Neural crest cell (in vitro differentiated cells): ENCODE measurements at places on chromosomes 7 and 10. TPM values are rescaled to one million over a fixed set of nuclear protein-coding genes. Genes with fewer than 3 reads are reported as not detected.

The SPDYE1 gene
- not detected in 2 replicates for total RNA-seq

The VSTM2A gene
- total RNA-seq: 0.79 and 1.0 TPM in 2 replicates

The ASAH2 gene
- total RNA-seq: 5.9 and 6.9 TPM in 2 replicates

The FAM25C gene
- total RNA-seq: not detected in 2 replicates

The KIF11 gene
- 70.8 and 71.5 TPM in 2 replicates for total RNA-seq

The TMEM236 gene
- 0.05 TPM in 1 of 2 replicates, not detected in the other for total RNA-seq

The STEAP1B gene
- total RNA-seq: 9.5 and 10.8 TPM in 2 replicates

The DCLRE1A gene
- 19.2 and 19.4 TPM in 2 replicates for total RNA-seq

The DDC gene
- total RNA-seq: 0.57 and 1.0 TPM in 2 replicates

- peaks cover 41% of the 10 kb centered on the region for H3K27me3 ChIP-seq
- no peaks in the 10 kb centered on the region for H3K36me3 ChIP-seq
- peak overlapping the region; percentile 56 for H3K4me3 ChIP-seq
- no peak overlapping the region for H3K27ac ChIP-seq
- no peak for DNase-seq
These were observed 1.4 kb upstream of the ELMO1 start for GRCh38 chr7:37450035-37450434.

GRCh38 chr10:24215196-24215595 lies 6.3 kb downstream of the KIAA1217 start:
- H3K36me3 ChIP-seq: peaks cover 7% of the 10 kb centered on the region
- H3K27ac ChIP-seq: peak overlapping the region; percentile 78
- no peak overlapping the region for H3K4me3 ChIP-seq
- peaks cover 40% of the 10 kb centered on the region for H3K4me1 ChIP-seq

DNA sequence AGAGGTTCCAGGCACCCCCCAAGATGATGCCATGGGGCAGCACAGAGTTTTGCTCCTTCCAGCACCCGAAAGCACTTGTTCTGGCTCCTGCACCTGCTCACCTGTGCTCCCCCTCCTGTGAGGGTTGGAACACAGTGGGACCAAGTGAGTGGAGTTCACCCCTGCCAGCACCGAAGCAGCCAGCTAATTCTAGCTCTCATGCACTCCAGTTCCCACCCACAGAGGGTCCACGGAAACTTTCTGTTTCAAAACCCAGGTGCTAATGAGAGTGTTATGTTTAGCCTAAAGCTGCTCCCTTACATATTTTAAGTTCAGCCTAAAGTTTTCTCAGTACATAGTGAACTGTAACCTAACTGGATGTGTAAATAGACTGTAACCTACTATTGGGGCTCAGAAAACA lies 42.6 kb upstream of the SLC35G1 start:
- H3K27me3 ChIP-seq: no peaks in the 10 kb centered on the region
- peaks cover 14% of the 10 kb centered on the region for H3K4me1 ChIP-seq
- no peak overlapping the region for H3K4me3 ChIP-seq
- no peak for DNase-seq
- no peak overlapping the region for H3K27ac ChIP-seq
- H3K36me3 ChIP-seq: no peaks in the 10 kb centered on the region

- H3K27ac ChIP-seq: no peak overlapping the region
- H3K4me1 ChIP-seq: no peaks in the 10 kb centered on the region
- no peaks in the 10 kb centered on the region for H3K27me3 ChIP-seq
- no peak overlapping the region for H3K4me3 ChIP-seq
- peaks cover 4% of the 10 kb centered on the region for H3K36me3 ChIP-seq
- no peak for DNase-seq
These were observed 87.4 kb downstream of the CHN2 start for GRCh38 chr7:29281782-29282541.

GRCh38 chr10:119478111-119478802 lies 64.3 kb downstream of the RGS10 start:
- no peak for DNase-seq
- no peak overlapping the region for H3K27ac ChIP-seq

DNA sequence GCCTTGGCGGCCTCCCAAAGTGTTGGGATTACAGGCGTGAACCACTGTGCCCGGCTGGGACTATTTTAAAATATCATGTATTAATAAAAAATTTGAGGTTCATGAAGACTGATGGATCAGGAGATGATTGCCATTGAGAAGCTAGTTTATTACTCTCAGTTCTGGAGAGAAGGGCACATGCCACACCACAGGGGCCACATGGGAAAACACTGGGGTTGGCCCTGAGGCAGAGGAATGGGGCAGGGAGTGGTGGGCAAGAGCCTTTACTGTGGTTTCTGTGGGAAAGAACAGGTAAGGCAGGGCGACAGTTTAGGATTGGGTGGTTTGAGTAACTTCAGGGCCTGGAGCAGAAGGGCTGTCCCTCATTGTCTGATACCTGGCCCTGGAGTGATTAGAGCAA lies 6.8 kb upstream of the TBRG4 start:
- peaks cover 41% of the 10 kb centered on the region for H3K27me3 ChIP-seq
- H3K4me3 ChIP-seq: no peak overlapping the region
- no peaks in the 10 kb centered on the region for H3K4me1 ChIP-seq
- DNase-seq: no peak
- no peak overlapping the region for H3K27ac ChIP-seq

DNA sequence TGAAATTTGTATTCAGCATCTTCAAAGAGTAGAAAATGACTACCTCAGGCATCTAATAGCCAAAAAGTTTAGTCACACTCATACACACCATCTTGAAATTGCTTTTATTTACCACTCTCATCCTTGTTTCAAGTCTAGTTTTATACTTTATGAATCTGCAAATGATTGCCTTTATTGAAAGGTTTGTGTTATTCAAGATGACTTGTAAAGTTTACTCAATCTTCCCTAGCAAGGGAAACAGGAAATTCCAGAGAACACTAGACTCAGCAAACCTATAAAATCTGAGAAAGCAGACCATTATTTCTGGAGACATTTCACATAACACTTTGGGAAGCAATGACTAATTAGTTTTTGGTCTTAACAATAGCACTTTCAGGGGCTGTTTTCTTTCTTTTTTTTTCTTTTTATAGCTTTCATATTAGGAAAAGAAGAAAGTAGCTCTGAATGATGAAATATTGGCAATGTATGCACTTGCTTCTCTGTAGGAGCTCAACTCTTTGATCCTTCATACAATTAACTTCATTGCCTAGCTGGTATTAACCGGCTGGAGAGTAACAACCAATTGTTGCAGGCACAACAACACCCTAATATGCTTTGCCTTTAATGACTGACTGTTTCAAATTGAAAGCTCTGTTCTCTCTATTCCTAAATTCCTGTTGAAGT lies 68.9 kb upstream of the HDAC9 start:
- H3K4me3 ChIP-seq: no peak overlapping the region
- DNase-seq: no peak
- no peak overlapping the region for H3K27ac ChIP-seq
- peaks cover 32% of the 10 kb centered on the region for H3K4me1 ChIP-seq

DNA sequence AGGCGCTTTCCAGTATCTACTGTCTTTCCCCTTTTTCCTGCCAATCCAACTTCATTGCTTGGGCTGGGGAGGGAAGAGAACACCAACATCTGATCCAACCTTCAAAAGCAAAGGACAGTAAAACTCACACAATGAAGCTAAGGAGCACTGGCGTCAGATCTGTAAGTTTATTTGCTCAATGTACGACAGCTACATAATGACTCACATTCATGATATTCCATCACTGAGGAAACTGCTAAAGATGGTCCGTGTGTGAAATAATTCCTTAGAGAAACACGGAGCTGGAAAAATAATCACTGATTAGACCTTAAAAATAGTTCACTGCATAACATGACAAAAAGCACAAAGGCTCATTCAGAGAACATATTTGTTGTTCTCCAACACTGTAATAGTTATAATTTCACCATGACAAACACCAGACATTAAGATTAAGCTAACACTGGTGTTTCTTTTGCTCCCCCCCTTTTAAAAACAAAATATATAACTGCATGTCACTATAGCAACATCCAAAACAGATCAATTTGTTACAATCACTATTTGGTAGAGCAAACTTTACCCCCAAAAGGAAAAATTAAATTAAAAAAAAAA lies 24.3 kb downstream of the HSPB1 start:
- no peak for DNase-seq
- H3K27ac ChIP-seq: no peak overlapping the region
- no peaks in the 10 kb centered on the region for H3K27me3 ChIP-seq
- H3K36me3 ChIP-seq: peaks cover 20% of the 10 kb centered on the region

DNA sequence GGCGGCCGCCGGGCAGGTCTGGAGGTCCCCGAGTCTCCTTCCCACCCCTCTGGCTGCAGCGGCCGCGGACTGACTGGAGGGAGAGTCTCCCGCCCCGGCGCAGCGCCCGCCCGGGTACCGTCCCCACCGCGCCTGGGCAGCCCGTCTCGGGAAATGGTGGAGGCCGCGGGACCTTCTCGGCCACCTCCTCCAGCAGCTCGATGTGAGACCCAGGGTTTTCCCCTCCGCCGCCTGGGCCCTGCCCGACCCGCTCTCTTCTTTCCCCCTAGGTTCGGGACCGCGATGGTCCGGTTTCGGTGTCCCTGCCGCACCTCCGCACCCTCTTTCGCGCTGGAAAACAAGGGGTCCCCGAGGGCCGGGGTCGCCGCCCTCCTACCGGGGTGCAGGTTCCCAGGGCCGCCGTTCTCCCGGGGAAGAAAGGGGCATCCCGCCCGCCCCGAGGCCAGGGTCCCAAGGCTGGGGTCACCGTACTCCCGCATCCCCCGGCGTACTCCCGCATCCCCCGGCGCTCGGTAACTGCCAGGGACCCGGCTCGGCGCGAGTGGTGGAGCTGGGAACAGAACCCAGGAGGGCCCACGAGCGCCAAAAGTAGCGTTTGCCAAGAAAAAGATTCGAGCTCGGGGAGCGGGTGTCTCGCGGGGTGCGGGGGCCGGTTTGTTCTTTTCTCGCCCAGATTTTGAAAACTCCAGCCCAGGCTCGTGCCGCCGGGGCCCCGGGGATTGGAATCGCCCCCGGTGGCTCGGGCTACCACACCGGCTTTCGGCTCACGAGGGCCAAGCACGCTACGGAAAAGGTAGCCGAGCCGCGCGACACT lies 3.4 kb downstream of the TNRC18 start:
- H3K27me3 ChIP-seq: peaks cover 20% of the 10 kb centered on the region
- DNase-seq: peak; percentile 47
- no peak overlapping the region for H3K27ac ChIP-seq
- peaks cover 2% of the 10 kb centered on the region for H3K36me3 ChIP-seq
- peaks cover 28% of the 10 kb centered on the region for H3K4me1 ChIP-seq
- H3K4me3 ChIP-seq: peak overlapping the region; percentile 99

GRCh38 chr10:132516771-132517725 lies 20.5 kb upstream of the INPP5A start:
- peaks cover 41% of the 10 kb centered on the region for H3K4me1 ChIP-seq
- peak overlapping the region; percentile 71 for H3K27ac ChIP-seq
- H3K4me3 ChIP-seq: peak overlapping the region; percentile 47
- H3K36me3 ChIP-seq: no peaks in the 10 kb centered on the region
- H3K27me3 ChIP-seq: peaks cover 27% of the 10 kb centered on the region

DNA sequence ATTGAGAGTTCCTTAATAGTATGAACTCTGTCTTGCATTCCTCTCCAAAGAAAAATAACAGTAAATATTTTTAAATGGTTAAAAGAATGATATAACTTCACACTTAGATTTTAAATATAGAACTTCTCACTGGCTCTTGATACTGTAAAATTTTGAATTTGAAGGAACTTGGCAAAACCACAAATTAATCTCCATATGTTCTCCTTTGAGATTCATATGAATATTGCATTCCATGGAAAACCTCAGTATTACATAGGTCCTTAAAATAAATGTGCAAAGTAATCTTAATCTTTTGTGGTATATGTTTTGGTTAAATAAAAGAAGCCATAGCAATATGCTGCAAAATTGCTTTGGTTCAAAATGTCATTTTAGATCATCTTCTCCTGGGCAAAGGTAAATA lies 1137.6 kb upstream of the LRRTM3 start:
- H3K4me1 ChIP-seq: no peaks in the 10 kb centered on the region
- no peak for DNase-seq
- no peaks in the 10 kb centered on the region for H3K36me3 ChIP-seq
- no peak overlapping the region for H3K4me3 ChIP-seq
- H3K27me3 ChIP-seq: no peaks in the 10 kb centered on the region
- H3K27ac ChIP-seq: no peak overlapping the region

- DNase-seq: no peak
- H3K4me3 ChIP-seq: no peak overlapping the region
- peaks cover 6% of the 10 kb centered on the region for H3K27me3 ChIP-seq
These were observed 64.8 kb downstream of the RBM20 start for GRCh38 chr10:110708776-110709443.

GRCh38 chr10:88064608-88065382 lies 201.4 kb downstream of the PTEN start:
- H3K4me3 ChIP-seq: no peak overlapping the region
- DNase-seq: no peak
- peaks cover 11% of the 10 kb centered on the region for H3K4me1 ChIP-seq
- no peaks in the 10 kb centered on the region for H3K27me3 ChIP-seq
- H3K36me3 ChIP-seq: no peaks in the 10 kb centered on the region

GRCh38 chr10:19168584-19168983 lies 120.0 kb downstream of the MALRD1 start:
- H3K4me1 ChIP-seq: no peaks in the 10 kb centered on the region
- no peak for DNase-seq
- no peak overlapping the region for H3K4me3 ChIP-seq
- no peaks in the 10 kb centered on the region for H3K36me3 ChIP-seq
- H3K27ac ChIP-seq: no peak overlapping the region

- H3K36me3 ChIP-seq: peaks cover 6% of the 10 kb centered on the region
- peaks cover 39% of the 10 kb centered on the region for H3K4me1 ChIP-seq
- H3K27me3 ChIP-seq: no peaks in the 10 kb centered on the region
These were observed 10.2 kb downstream of the HIPK2 start for GRCh38 chr7:139767561-139767982.

DNA sequence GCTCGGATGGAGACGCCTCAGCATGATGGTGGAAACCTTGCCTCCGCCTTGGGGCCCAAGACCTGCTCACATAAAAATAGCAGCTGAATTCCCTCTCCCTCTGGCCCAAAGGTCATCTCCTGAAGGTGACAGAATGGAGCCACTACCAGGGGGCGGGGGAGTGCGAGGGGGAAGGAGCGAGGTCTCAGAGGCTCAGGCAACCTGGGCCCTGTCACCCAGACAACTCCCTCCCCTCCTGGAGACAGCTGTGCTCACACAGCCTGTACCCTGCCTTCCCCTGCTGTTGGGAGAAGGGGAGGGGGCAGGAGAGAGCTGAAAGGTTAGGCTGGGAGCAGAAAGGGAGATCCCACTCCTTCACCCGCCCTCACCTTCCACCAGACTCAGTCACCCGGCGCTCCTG lies 173.0 kb upstream of the RHEB start:
- DNase-seq: no peak
- peaks cover 29% of the 10 kb centered on the region for H3K4me1 ChIP-seq
- no peak overlapping the region for H3K4me3 ChIP-seq
- peak overlapping the region; percentile 43 for H3K27ac ChIP-seq
